ENCODE measurements at places on chromosomes 5 and 9.

DNA sequence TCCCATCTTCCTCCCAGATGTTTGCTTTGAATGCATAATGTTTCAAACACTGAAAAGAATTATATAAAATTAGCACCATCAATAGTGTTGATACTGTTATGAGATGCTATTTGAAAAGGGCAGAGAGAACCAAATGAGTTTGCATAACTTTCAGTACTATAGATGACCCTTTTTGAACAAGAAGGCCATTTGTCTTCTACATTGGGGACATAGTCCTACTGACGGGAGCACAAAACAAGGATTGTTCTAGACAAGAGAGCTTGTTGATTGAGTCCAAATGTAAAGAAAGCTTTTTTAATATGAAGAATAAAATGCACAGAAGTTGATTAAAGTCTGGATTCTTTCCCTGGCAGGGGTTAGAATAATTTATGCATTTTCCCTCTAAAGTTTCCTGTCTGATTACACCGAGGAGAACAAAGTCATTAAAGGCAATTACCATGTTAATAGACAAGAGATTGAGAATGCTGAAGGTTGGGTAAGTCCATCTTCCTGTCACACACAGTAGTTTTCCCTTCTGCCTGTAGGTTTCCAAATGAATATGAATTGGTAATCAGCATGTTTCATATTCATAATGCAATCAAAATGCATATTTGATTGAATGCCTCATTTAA, 32.8 kb upstream of the ADCY2 start:
- DNase-seq, result no peak

DNA sequence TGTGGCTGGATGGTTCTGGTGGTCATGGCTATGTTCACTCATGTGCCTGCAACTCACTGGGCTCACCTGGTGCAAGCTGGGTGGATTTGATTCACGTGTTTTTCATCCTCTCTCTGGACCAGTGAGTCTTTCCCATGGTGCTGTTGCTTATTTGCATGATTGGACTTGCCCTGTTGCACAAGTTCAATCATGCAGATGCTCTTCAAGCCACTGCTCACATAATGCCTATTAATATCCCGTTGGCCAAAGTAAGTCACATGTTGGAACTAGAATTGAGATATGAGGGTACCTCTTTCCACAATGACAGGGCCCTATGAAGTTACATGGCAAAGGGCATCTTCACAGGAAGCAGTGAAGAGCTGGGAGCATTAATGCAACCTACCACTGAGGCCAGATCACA, 26.5 kb upstream of the MROH2B start:
- DNase-seq, result no peak

DNA sequence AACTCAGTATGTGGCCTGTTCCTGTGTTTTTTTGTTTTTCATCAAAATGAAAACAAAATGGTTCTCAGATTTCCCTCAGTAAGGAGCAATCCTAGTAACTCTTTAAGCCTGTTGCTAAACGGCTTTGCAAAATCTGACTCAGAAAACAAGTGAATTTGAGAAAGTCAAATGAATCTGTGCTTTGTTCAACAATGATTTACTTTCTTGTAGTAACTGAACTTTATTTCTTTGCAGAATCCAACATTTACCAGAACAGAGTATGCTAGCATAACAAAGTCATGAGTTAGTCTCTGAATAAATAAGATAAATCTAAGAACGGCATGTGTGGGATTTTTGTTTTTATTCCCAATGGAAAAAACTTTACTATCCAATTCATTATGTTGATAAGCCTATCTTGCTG, 93.8 kb downstream of the OXCT1 start:
- no peak for DNase-seq

- DNase-seq, result no peak
These were observed 219.0 kb upstream of the EDIL3 start for GRCh38 chr5:84603568-84604185.

DNA sequence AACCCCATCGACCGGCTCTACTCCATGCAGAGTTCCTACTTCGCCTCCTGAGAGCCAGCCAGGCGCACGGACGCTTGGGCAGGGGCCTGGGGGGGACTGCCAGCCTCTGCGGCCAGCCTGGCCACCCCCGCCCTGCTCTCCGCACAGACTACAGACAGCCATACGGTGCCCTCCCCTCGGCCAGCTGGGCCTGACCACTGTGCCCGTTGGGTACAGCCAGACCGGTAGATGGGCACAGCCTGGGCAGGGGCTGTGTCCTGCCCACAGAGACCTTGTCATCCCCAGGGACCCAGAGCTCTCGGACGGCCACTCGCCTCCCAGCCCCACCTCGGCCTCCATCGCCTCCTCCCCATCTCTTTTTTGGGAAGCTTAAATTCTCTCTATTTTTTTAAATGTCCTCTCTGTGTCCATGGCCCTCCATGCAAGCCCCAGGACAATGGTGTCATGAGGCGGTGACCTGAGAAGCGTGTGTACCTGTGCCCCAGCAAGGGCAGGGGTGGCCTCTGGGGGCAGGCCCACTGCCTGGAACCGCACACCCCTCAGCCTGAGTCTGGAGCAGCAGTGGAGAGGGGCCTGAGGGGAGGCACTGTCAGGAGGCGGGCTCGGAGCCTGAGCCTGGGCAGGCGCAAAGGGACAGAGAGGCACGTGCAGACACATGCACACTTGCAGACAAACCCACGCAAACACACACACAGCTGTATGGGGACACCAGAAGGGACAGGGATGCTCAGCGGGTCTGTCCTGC, 82.8 kb downstream of the LMX1B start:
- no peak for DNase-seq

- no peak for DNase-seq
These were observed 369.5 kb downstream of the TMEM167A start for GRCh38 chr5:82707741-82708140.

- no peak for DNase-seq
These were observed 37.3 kb upstream of the CDK5RAP2 start for GRCh38 chr9:120616966-120617935.

DNA sequence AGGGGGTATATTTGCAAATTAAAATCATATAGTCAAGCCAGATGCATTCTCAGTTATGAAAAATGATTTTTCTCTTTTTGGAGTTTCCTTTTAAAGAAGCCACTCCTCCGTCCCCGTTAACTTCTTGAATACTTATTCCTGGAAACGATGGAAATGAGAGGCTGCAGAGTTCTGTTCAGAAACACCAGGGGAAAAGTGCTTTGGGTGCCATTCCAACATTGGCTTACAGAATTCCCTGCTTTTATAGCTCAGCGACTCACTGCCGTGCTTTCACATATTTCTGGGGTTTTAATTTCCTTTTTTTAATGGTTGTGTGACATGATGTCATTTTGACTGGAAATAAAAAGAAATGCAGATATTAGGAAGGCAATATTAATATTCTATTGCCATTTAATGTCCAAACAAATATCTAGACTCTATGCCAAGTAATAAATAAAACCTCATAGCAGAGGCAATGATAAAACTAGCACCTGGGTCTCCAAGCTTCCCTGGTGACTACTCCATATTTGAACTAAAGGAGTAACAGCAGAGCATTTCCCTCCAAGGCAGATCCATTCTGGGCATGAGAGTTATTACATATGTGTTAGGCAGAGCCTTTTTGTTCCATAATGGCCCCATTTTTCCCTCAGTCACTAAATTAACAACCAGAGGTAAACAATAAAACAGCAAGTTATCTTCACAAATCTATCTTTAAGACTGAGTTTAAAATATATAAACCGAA, 363.4 kb downstream of the EBF1 start:
- DNase-seq, result no peak

GRCh38 chr9:33506626-33507370, 17.3 kb upstream of the ANKRD18B start:
- no peak for DNase-seq

GRCh38 chr9:23229890-23230317, 596.1 kb downstream of the ELAVL2 start:
- DNase-seq, result no peak

DNA sequence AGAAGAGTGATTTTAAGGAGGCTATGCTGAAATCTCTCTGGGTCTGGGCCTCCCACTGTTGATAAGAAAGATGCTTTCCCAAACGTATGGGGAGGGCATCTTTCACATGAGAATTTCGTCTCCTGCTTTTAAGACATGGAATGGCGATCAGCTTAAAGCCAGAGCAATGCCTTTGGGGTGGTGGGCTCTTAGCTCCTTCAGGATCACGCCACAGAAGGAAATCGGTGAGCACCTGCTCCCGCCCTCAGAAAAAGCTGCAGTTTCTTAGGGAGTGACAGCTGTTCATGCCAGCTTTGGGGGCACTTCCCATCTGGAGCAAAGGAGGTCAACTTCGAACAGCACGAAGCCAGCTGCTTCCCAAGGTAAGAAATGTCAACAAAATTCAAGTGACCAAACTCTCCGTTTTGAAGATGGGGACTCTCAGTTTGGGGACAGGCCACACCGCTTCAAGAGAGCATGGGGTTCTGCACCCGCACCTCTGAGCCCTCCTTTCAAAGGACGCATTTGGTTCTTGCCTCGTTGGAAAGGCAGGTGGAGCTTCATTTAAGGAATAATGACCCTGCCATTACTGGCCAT, 39.0 kb downstream of the TRIP13 start:
- no peak for DNase-seq

- no peak for DNase-seq
These were observed 20.1 kb downstream of the PCDHGC5 start for GRCh38 chr5:141508798-141509611.

DNA sequence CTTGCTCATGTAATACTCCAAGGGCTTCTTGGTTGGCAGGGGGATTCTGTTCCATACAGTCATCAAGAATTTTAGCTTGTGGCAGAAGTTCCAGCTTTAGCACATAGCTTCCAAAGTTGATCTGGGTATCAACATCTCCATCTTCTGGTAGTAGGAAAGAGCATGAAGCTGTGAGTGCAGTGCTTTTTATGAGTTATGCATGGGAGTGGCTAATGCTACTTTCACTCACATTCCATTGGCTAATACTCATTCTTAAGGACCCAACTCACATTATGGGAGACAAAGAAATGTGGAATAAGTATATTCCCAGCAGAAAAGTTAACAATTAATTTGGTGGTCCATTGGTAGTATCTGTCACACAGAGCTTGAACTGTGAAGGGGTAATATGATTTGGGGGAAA, 194.2 kb upstream of the CHD1 start:
- no peak for DNase-seq

GRCh38 chr5:60403343-60404006, 296.5 kb downstream of the DEPDC1B start:
- no peak for DNase-seq

GRCh38 chr9:31848505-31849285, 535.7 kb upstream of the ACO1 start:
- no peak for DNase-seq

- no peak for DNase-seq
These were observed 142.7 kb upstream of the PHYKPL start for GRCh38 chr5:178375348-178375747.

- DNase-seq, result no peak
These were observed 457 bp upstream of the IDNK start for GRCh38 chr9:83622433-83622938.

DNA sequence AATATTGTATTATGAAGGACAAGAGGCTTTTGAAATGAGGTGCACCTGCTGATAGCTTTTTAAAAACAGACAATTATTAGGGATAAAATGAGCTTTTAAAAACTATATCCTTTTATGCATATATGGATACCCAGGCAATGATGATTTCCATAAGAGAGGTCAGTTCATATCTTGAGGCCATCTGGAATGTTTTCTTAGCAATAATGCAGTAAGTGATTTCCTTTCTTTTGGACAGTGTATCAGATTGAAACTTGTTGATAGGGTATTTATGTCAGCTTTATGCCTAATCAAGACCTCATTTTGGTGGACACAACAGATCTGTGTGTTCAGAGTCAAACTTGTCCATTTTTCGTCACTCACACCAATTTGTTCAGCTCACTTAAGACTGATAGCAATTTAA, 413.5 kb upstream of the WWC1 start:
- no peak for DNase-seq

- no peak for DNase-seq
These were observed 7.3 kb downstream of the PAPPA start for GRCh38 chr9:116160676-116161571.

- no peak for DNase-seq
These were observed at the start of gene FAM81B for GRCh38 chr5:95390812-95391492. TSS of gene FAM81B (plus strand) at chr5:95391366. CDS start at chr5:95391390, 24 bp downstream.

GRCh38 chr9:77753180-77753579, 105.1 kb upstream of the GNA14 start:
- DNase-seq, result no peak

DNA sequence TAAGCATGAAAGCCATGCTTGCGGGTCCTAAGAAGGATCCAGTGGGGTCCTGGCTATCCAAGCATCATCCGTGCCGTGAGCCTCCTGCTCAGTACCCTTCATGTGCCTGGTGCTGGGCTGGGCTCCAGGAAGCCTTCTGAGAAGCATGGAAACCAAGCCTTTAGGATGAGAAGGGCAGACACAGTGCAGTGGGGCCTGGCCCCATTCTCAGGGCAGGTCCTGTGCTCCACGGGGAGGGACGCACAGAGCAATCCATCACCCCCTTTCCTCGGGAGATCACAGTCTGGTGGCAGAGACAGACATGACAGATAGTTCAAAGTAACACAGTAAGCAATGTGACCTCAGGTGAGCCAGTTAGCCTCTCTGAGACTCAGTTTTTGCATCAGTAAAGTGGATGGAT, 76.9 kb downstream of the RGS3 start:
- no peak for DNase-seq

DNA sequence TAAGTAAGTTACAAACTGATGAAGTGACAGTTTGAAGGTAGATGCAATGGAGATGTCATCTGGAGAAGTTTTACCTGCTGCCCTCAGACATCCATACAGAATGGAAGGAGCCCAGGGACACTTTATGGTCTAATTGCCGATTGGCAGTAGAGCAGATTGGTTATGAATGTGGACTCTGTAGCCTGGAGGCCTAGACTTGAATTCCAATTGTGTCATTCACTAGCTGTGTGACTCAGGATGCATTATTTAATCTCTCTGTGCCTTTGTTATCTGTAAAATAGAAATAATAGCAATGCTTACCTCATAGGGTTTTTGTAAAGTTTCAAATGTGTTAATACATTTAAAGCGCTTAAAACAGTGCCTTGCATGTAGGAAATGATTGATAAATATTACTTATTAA, 5.2 kb upstream of the TCERG1 start:
- DNase-seq, result no peak

DNA sequence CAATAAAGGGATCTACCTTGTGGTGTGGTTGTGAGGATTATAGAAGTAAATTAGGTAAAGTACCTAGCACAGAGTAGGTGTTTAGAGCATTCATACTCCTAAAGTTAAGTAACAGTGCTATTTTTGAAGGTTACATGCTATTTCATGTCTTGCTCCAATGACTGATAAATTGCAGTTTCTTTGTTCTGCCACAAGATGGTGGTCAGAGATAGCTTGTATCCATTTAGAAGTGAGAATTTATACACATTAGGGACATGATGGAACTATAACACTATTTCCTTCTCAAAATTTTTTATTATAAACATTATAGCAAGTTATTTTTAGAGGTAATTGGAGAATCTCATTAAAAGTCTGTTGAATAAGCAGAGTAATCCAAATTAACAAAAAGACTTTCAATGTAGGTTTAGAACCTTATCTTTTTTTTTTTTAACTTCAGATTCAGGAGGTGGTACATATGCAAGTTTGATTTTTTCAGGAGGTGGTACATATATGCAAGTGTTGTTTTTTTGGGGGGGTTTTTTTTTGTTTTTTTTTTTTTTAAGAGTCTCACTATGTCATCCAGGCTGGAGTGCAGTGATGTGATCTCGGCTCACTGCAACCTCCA, 17.1 kb downstream of the MTREX start:
- DNase-seq, result no peak

GRCh38 chr5:127871503-127872153, 168.4 kb downstream of the CCDC192 start:
- no peak for DNase-seq

Data from stimulated activated CD8-positive, alpha-beta memory T cell treated with anti-CD3 and anti-CD28 coated beads, Interleukin-7, amount 100 ng/mL, for 48 hours (primary cell).